ENCODE measurements at places on chromosomes 1 and 21.

GRCh38 chr1:158005224-158005623 is 11.8 kb downstream of the KIRREL1 start:
- no peak for DNase-seq

GRCh38 chr1:167196166-167196565 is 24.5 kb upstream of the POU2F1 start:
- no peak for DNase-seq

GRCh38 chr1:218451415-218451814 is 106.3 kb downstream of the TGFB2 start:
- no peak for DNase-seq

GRCh38 chr21:40905251-40905650 is 58.3 kb upstream of the DSCAM start:
- no peak for DNase-seq

DNA sequence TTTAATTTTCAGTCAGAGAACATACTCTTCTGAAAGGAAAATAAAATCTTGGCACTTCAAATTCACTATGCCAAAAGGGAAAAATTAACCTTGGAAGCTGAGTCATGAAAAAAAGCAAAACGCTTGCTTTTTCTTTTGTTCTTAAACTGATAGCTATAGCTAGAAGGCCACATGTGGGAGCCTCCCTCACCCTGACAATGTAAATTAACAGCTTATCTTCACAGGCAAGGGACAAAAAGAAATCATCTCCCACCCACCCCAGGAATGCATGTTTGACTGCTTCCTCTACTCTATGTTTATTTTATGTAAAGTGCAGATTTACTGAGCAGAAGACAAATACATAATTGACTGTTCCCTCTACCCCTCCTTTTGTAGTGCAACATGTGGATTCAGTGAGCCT is 38.0 kb downstream of the EBNA1BP2 start:
- no peak for DNase-seq

GRCh38 chr1:227766015-227766634 is 30.9 kb downstream of the SNAP47 start:
- DNase-seq = peak; percentile 30

GRCh38 chr1:248303324-248303723 is at the start of gene OR2T12:
Gene OR2T12, minus strand, starts transcription at chr1:248303424. Its CDS starts 7,846 bp downstream, at chr1:248295578.
- no peak for DNase-seq

DNA sequence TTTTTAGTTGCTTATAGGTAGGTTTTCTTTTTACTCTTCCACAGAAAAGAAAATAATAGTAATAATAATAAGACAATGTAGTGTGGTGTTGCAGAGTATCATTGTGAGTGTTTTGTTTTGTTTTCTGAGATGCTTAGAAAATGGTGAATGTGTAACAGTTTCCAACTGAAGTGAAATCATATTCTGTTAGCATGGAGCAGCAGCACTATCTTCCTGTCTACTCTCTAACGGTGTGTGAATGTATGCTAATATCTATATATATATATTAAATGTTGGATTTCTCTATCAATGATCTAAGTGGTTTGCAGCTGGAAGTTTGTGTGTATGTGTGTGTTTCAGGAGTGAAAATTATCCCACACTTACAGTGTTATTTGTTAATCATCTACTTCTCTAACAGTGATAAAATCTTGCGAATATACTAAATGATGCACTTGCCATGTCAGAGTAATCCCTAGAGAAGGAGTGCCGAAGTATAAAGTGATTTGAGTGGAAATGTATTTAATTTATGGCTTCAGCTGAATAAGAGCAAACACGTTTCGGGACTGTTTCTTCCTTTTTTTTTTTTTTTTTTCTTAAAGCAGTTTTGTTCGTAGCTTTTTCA is 377 bp downstream of the SAMD13 start:
- no peak for DNase-seq

DNA sequence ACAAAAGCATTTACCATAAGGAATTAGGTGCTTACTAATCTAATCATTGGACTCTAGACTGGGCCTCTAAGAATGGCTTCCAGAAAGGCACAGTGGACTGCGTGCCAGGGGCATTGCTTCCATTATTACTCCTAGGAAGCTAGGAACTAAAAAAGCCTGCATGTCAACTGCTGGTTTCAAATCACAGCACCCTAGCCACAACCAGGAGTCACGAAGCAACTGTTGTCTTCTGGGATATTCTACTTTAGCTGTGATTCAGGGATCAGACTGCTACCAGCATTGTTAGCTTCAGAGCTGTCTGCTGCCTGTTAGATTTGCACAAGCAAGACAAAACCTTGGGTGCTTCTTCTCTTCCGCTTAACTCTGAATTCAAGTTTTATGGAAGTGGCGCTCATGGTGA is 38.3 kb downstream of the DNM3 start:
- no peak for DNase-seq

- peak; percentile 23 for DNase-seq
Measured at GRCh38 chr1:53327182-53327913, 522 bp downstream of the LRP8 start.

GRCh38 chr1:6447818-6448748 is 17.9 kb downstream of the TNFRSF25 start:
- no peak for DNase-seq

DNA sequence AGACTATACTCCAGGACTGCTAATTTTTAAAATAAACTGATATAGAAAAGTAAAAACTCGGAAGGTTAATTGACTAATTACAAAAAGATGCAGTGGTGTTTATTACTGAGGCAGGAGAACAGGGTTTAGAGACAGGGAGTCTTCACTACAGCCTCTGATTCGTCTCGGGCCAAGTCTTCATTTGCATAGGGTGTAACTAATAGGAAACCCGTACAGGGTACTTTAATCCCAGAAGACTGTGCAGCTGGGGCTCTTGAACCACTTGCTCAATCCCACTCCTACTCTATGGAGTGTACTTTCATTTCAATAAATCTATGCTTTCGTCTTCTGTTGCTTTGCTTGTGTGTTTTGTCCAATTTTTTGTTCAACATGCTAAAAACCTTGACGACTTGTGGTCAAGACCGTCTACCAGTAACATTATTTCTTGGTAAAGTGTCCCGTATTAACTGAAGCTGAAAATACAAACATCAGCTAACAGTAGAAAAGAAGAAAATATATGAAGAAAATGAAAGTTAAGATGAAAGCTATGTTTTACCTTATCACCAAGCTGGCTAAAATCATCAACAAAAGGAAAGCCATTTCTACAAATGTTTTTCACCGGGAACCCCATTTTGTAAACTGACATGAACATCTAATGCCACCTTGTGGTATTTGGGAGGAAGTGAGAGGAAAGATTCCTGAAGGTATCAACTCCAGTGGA is 8.0 kb downstream of the SDHB start:
- no peak for DNase-seq

- DNase-seq = no peak
Measured at GRCh38 chr1:241702442-241703373, 50.6 kb downstream of the WDR64 start.

DNA sequence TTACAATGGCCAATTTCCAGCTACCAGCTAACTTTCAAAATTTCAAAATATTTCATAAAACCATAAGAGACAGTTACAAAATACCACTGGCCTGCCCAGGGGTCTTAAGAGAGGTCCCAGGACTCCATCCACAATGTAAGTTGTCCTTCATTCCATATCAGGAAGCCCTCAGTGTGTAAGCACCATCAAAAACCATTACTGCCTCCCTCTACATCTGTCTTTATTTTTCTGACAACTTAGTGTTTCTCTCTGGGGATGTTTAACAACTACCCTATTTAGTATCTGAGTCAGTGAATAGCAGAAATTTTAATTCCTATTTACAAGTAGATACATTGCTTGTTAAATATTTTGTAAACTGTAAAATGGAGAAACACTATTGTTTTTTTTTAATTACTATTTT is 339.3 kb upstream of the ADAMTS5 start:
- DNase-seq = no peak

GRCh38 chr1:227786673-227787512 is 28.6 kb upstream of the PRSS38 start:
- no peak for DNase-seq

GRCh38 chr1:170149241-170149640 is 3.5 kb downstream of the NTMT2 start:
- no peak for DNase-seq

GRCh38 chr1:160361814-160362167 is 5.1 kb upstream of the NHLH1 start:
- no peak for DNase-seq

DNA sequence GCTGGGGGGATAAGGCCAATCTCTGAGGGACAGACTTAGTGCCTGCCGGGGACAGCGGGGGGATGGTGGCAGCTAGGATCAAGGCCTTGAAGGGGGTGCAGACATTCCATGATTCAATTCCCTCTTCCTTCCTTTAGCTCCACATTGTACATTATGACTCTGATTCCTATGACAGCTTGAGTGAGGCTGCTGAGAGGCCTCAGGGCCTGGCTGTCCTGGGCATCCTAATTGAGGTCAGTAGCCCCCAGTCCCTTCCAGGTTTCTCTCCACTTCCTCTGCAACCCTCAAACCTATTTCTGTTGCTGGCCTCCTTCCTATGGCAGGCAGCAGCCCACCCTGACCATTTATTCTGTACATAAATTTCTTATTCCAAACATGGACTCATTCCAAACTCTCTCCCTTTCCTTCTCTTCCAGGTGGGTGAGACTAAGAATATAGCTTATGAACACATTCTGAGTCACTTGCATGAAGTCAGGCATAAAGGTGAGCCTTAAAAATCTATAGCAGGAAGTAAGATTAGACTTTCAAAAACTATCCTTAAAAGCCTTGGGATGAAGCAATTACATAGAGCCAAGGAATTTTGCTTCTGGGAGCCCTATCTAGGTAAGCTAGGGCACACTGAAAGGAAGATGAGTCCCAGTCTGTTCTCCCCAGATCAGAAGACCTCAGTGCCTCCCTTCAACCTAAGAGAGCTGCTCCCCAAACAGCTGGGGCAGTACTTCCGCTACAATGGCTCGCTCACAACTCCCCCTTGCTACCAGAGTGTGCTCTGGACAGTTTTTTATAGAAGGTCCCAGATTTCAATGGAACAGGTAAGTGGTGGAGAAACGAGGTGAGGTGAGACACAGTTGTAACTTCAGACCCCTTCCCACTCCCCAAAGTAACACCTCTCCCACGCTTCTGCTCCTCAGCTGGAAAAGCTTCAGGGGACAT is 5.1 kb downstream of the CA14 start:
- DNase-seq = no peak

- no peak for DNase-seq
Measured at GRCh38 chr1:206633708-206634121, 1.6 kb upstream of the DYRK3 start.

DNA sequence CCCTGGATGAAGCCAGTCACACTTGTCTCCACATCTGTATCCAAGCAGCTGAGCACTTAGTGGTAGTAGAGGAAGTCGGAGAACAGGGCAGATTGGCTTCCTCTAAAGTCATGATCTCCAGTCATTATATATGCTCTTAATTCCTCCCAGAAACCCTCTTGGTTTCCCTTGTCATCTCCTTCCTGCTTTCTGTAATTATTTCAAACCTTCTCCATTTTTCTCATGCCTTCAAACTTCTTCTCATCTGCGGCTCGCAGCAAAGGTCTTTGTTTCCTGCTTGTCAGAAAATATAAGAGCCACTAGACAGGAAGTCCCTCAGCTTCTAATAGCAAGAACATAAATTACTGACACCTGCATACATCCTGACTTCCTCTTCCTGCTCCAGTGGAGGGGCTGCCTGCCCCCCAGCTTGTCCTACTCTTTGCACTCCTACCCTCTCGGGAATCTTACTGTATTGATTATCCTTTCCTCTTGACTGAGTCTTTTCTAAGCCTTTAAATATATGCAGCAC is 124.6 kb upstream of the NGF start:
- DNase-seq = no peak

- no peak for DNase-seq
Measured at GRCh38 chr21:23218667-23219066, 2220.5 kb downstream of the NCAM2 start.

- DNase-seq = peak; percentile 59
Measured at GRCh38 chr1:161119092-161119903, 1.4 kb downstream of the NIT1 start.

DNA sequence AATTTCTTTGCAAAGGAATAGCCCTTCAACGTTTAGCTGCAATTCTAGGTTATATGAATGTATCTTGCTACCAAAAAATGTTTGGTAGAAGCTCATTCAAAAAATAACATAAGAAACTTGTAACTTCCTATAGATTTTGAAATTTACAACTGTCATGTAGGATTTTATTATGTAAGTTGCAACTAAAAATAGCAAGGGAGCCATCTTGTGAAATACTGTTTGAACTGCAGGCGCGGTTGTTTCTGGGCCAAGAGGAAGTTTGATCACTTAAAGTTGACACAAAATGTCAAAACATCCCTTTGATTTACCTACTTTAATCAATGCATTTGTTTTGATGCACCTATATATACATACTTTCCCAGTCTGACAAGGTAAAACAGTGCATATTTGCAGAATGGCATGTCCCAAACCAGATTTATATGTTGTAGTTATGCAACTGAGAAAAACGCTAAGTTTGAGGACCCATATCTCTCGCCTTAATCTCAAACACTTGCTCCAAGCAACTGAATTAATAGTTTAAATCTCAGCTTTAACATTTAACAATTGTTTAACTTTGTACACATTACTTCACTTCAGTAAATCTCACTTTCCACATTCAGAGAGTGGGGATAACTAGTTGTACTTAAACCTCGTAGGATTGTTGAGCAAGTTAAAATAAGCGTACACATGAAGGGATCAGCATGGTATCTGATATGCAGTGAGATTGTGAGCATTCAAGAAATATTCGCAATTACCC is 63.9 kb downstream of the KCNK2 start:
- no peak for DNase-seq

- no peak for DNase-seq
Measured at GRCh38 chr1:9093581-9093980, 24.1 kb upstream of the SLC2A5 start.

DNA sequence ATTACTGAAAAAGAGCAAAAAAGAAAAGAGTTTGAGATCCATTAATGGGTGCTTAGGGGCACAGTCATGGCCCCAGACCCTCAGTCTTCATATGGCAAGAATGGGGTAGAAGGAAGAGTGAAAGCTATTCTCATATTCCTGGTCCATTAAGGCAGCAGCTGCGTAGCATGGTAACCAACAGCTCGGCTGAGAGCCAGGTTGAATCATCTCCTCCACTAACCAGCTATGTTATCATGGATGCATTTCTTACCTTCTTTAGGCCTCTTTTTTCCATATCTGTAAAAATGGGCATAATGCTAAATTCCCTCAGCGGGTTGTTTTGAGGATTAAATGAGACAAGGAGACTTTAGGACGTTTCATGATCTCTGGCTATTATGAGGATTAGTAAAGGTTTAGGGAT is 15.0 kb upstream of the SARS1 start:
- DNase-seq = no peak

All from stimulated activated CD4-positive, alpha-beta T cell treated with anti-CD3 and anti-CD28 coated beads, Interleukin-12 subunit alpha, Interleukin-12 subunit beta, amount 100 ng/mL, for 24 hours (primary cell).